BE2C (cell line): ENCODE measurements at places on chromosomes 1 and 21.

- DNase-seq, result peak; percentile 59
These were observed at the start of gene SELENON for GRCh38 chr1:25799935-25800702. Gene SELENON, plus strand, starts transcription at chr1:25800193. Its CDS starts 38 bp downstream, at chr1:25800231.

DNA sequence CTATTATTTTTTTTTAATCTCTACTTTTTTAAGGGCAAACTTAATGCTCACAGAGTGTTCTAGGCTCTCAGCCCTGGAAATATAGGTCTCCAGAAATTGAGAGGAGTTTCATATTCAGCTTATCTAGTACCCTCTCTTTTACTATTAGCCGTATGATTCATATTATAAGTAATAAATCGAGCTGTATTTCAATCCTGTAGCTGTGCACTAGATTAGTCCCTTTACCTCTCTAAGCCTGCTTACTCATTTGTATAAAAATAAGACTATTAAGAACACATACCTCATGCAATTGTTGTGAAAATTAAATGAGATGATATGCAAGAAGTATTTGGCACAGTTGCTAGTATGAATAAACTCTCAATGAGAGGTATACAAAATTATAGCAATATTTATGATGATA, 128.2 kb upstream of the HOOK1 start:
- no peak for DNase-seq

GRCh38 chr1:233368789-233369130, 41.2 kb downstream of the MAP3K21 start:
- DNase-seq, result no peak

GRCh38 chr1:200302921-200303290, 106.9 kb downstream of the ZNF281 start:
- no peak for DNase-seq

DNA sequence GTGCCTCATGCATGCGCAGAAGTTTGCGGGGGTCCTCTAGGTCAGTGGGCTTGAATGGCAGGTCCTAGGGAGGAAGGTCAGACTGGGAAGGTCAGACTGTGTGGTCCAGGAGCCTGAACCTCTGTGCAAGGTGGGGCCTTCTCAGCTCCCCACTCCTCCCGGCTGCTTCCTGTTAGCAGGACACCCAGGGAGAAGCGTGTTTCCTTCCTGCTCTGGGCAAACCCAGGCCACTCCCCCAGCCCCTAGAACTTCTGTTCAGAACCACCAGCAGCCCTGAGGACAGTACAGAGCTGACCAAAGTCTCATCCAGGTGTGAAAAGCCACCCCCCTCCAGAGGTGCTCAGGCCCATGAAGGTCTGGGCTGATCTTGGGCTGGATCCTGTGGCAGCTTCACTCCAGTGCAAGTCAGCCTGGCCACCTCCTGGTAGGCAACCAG, 29.9 kb downstream of the NAV1 start:
- no peak for DNase-seq

GRCh38 chr1:8174807-8175206, 143.1 kb upstream of the SLC45A1 start:
- DNase-seq, result no peak

- DNase-seq, result no peak
These were observed 259.4 kb downstream of the FAF1 start for GRCh38 chr1:50700621-50701020.

GRCh38 chr21:41229509-41230248, 61.7 kb downstream of the BACE2 start:
- no peak for DNase-seq

GRCh38 chr1:26352338-26352679, 1.6 kb downstream of the CRYBG2 start:
- no peak for DNase-seq

DNA sequence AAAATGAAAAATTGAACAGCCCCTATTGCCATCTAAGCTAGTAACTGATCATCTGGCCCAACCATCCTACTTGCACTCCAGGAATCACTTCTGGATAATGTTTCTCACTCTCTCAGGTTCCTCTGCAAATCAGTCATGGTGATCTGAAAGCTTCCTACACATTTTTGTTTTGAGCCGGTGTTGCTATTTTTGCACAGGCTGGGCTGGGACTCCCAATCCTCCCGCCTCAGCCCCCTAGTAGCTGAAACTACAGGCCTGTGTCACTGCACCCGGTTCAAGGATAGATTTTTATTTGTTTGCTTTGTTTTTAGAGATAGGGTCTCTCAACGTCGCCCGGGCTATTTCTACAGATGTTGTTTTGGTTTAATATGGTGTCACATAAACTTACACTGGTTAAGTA, 40.5 kb upstream of the HMCN1 start:
- no peak for DNase-seq

DNA sequence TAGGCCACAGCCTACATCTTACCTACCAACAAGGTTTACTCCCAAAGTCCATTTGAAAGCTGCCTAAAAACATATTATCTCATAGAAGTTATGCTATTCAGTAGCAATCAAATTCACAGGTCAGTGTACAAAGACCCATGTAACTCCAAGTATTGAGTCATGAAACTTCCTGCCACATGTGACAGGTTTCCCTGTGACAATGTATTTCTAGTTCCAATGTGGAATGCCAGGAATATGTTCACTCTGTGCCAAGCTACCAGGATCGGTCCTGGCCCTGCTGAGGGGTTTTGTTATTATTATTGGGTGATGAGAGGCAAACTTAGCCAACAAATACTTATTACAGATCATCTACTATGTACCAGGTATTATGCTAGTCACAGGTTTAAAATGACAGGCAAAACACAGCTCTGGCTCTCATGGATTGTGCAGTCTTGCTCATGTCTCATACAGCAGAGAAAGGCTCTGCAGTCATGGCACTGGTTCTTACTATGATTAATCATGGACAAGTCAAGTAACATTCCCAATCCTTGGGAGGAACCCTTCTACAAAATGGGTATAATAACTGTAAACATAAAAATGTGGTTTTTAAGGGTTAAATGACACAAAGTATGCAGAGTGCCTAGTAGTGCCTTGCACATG, 22.5 kb downstream of the DPH5 start:
- no peak for DNase-seq

GRCh38 chr1:99705385-99705784, 59.5 kb downstream of the PALMD start:
- DNase-seq, result no peak

GRCh38 chr1:200072636-200073285, 45.3 kb downstream of the NR5A2 start:
- no peak for DNase-seq

DNA sequence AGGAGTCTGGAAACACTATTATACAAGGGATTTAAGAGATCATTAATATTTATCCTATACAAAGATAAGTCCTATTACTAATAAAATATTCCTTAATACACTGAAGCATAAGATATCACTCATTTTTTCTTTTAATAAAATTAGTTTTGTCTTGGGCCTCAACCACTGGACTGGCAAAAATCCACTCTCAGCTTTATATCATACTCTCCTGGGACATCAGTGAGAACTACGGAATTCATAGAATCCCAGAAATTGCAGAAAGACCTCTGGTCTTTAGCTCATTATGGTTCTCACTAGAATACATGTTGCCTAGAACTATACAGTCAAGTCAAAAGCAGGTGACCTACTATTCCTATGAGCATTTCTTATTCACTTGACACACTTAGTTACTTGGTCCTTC, 285.0 kb downstream of the LRRC40 start:
- no peak for DNase-seq

- no peak for DNase-seq
These were observed 104.3 kb downstream of the PGBD5 start for GRCh38 chr1:230321741-230322420.

- no peak for DNase-seq
These were observed 37.9 kb downstream of the GABPA start for GRCh38 chr21:25772686-25773085.

GRCh38 chr1:94265011-94265422, 27.6 kb upstream of the ARHGAP29 start:
- DNase-seq, result no peak

- DNase-seq, result no peak
These were observed 1.9 kb downstream of the SPRR4 start for GRCh38 chr1:152972196-152972886.

DNA sequence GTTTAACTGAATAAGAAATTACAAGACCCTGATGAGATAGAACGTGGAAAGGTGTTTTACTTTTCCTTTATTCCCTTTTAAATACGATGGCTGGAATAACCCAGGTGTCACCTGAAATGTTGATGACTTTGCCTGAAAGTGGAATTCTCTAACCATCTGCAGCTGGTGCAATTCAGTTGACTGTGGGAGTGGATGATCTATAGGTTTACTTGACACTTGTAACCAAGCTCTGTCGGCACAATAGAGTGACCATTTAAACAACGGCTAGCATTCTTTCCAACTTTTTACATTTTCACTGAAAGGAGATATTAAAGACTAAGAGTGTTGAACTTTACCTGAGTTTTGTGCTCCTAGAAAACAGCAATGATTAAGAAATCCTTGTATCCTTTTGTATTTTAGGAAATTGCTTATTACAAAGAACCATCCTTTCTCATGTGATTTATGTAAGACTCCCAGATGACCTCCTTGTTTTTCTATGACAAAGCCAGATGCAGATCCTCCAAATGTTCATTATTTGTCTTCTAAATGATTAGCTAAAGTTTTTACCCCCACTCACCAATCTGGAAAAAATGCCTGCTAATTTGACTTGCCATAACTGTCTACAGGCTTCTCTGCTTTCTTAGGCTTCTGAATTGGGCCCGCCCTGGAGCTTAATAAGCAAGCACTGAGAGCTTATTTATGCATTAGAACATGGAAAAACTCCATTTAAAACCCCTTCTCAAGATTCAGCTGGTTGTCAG, 129.5 kb upstream of the LRRC7 start:
- DNase-seq, result no peak

DNA sequence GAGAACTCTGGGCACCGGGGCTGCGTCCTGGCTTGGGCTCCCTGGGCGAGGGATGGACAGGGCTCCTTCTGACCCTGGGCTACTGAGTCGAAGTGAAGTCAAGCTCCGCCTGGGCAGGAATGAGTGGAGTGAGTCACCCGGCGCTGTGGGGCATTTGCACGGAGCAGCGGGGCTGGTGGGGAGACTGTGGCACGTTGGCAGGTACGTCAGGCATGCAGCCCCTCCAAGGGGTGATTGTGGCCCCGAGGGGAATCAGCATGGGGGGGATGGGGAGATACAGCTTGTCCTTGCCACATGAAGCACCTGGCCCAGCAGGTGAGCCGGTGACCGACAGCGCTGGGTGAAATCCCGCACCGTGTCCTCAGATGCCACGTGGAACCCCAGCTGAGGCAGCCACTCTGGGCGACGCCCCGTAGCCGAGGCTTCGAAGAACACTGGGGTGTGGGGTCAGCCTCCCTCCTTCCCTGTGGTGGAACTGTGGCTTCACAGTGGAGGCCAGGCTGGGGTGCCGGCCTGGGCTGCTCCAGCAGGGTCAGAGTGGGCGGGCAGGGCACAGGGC, 62.3 kb downstream of the COL18A1 start:
- no peak for DNase-seq

- DNase-seq, result no peak
These were observed 69.2 kb upstream of the PDE9A start for GRCh38 chr21:42584296-42584641.

DNA sequence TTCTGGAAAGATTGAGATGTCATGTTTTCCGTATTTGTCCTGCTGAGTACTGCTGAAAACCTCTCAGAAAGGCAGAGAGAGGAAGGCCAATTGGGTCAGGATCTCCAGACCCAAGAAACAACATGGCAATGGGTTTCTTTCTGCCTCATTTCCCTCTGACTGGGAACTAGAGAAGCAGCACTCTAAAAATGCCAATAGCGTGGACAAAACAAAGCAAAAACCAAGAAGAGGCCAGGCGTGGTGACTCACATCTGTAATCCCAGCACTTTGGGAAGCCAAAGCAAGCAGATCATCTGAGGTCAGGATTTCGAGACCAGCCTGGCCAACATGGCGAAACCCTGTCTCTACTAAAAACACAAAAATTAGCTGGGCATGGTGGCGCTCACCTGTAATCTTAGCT, 18.3 kb downstream of the TNFRSF9 start:
- DNase-seq, result no peak

- DNase-seq, result no peak
These were observed 66.7 kb downstream of the COL18A1 start for GRCh38 chr21:45471525-45472221.

- DNase-seq, result no peak
These were observed 17.2 kb downstream of the TADA1 start for GRCh38 chr1:166858726-166859419.

DNA sequence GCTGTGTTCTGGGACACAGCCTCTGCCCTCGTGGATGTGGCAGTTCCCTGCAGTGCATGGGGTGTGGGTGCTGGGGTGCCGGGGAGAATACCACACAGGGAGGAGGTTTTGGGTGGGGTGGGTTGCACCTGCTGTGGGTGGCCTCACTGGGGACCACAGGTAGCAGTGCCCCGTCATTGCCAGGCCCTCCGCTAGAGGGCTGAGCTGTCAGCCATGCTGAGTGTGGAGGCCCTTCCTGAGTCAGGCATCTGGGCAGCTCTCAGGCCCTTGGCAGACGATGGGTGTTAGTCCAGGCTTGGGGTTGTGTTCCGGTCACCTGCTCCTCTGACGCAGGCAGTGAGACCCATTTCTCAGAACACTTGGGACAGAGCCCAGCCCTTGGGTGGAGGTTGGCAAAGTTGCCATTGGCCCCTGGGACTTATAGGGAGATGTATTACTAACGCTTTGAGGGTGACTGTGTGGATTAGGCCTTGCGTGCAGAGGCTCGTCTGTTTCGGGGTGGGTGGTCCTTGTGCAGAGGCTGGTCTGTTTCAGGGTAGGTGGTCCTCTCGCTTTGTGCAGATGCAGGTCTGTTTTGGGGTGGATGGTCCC, 23.9 kb downstream of the PCNT start:
- DNase-seq, result no peak

DNA sequence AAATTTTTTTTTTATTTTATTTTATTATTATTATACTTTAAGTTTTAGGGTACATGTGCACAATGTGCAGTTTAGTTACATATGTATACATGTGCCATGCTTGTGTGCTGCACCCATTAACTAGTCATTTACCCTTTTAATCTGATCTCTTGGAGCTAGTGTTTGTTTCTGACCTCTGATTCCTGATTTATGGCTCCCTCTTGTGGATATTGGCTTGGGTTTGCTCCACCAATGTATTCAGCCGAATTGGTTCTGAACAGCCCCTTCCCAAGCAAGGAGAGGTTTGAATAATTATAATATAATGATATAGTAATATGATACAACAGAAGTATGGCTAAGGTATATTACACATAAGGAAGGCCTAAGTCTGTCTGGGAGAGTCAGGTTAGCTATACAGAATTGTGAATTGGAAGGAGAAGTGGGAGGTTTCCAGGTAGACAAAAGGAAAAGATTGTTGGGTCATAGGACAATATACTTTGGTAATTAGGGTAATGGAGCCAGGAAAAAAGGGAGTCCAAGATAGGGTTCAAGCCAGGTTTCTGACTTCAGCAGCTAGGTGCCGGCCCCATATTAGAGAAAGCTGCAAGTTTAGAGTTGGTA, 53.1 kb upstream of the HMCN1 start:
- DNase-seq, result no peak

- DNase-seq, result no peak
These were observed 141.3 kb upstream of the ADAMTS5 start for GRCh38 chr21:27108228-27108627.
